GDM1 (cell line): ENCODE measurements at places on chromosomes 2 and 18.

DNA sequence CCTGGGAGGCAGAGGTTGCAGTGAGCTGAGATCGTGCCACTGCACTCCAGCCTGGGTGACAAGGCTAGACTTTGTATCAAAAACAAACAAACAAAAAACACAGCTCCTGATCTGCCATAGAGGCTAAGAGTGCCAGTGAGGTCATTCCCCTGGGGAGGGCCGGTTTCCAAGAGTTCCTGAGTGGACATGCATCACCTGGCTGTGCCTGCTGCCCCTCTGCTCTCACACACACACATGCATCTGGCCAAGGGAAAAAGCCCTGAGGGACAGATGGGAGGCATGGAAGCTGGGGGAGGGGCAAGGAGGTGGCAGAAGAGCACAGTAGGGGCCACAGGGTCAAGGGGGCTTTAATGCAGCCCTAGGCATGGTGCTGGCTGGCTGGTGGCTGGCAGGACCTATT, 60.4 kb downstream of the ZBTB7C start:
- DNase-seq = no peak

- no peak for DNase-seq
Measured at GRCh38 chr2:101980368-101980767, 11.4 kb upstream of the IL1R2 start.

DNA sequence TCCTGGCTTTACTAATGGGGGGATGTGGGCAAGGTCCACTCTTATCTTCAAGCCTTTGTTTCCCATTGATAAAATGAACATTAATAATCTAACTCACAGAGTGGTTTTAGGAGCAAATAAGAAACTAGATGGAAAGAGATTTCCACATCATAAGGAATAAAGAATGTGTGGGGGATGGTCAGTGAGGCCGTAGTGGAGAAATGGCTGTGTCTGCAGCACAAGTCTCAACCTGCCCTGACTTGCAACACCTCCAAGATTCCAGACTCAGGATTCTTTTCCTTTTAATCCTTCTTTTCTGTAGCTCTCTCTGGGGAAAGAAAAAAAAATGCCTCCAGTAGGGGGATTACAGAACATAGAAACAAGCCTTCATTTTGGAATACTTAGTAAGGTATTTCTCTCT, 124.2 kb upstream of the MEX3C start:
- DNase-seq = no peak

DNA sequence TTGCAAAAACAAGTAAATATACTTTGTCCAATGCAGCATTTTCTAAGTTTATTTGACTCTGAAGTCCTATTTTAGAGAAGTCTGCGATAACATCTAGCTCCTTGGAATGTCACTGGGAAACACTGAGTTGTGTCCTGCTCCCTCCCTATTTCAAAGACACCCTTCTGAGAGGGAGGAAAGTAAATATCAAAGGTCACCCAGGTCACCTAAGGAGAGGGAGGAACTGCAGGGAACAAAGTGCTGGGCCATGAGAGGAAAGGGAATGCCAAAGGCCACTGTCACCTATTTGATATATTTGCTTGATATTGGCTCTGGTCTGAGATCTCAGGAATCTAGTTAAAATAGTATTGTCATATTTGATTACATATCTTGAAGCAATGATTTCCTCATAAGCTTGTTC, 201.3 kb downstream of the GCA start:
- DNase-seq = no peak

GRCh38 chr2:70456585-70457495, 96.8 kb downstream of the TGFA start:
- no peak for DNase-seq

DNA sequence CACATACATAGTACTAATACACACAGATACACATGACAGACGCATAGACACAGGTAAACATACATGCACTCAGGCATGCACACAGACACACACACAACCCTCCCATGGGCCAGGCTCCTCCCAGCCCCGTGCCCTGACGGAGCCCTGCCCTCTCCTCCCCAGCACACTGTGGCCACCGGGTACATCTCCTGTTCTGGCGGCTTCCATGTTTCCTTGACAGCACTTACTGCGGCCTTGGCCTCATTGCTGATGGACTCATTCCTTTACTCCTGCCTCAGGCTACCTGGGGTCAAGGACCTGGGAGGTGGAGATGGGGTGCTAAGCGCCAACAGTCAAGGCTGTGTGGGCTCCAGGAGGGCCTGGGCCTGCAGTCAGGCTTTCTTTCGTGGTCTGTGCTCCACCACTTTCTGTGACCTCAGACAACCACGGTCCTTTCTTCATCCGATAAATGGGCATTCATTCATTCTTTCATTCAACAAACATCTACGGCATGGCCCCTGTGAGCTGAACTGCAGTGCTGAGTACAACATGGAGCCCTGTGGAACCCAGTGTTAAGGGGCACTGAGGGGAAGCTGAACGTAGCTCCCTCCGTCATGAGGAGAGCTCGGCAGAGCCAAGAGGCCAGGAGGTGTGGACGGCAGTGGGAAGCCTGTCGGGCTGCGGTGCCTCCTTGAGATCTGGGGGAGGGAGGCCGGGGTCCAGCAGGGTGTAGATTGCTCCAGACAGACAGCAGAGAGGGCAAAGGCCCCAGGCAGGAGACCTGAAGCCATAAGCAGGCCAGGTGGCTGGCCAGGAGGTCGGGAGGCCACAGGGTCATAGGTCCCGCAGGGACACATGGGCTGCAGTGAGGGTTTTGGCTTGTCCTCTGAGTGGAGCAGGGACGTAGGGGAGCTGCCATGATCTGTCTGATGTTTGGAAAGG, 190.4 kb upstream of the HDAC4 start:
- DNase-seq = no peak

- DNase-seq = no peak
Measured at GRCh38 chr2:134206573-134206972, 47.3 kb upstream of the MGAT5 start.

GRCh38 chr2:202429164-202429980, 53.2 kb downstream of the BMPR2 start:
- no peak for DNase-seq

- no peak for DNase-seq
Measured at GRCh38 chr2:88097891-88098557, 29.8 kb downstream of the FABP1 start.

DNA sequence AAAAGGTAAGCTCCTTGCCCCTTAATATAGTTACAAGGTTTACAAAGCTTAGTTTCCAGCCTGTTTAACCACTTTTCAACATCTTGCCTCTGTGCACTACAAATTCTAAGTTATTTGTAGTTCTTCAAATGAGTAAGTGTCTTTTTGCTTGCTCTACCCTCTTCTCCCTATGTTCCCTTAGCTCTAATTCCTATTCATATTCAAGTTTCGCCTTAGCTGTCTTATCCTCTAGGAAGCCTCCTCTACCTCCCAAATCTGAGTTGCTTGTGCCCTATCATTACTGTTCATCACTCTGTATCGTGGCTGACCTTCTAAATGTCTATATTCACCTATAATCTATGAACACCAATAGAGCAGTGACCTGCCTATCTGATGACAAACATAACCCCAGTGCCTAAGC, 25.3 kb downstream of the NRXN1 start:
- DNase-seq = no peak

DNA sequence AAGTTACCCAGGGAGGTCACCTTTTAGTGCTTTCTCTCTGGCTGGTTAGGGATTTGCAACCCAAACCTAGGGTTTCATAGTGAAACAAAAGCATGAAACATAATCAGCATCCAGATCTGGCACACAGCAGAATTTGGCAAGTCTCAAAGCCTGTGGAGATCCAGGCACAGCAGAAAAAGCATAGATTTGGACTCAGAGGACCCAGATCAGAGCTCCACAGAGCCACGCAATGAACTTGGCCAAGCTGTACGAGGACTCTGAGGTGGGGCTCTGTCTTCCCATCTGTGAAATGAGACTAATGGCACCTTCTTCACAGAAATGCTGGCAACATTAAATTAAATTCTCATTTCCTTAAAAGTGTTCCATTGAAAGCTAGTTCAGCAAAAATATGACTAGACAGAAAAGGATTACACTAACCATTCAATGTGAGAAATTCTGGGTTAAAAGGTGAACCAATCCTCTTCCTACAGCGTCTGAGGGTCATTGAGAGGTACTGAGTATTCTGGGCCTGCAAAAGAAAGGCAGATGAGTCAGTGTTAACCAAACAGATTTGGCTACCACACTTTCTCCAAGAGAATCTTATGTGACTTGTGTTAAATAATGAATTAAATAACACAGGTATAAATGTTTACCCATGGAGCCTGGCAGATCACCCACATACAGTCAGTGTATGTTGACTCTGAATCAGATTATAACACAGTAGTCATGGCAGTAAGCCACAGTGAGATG, 266.3 kb downstream of the MREG start:
- DNase-seq = no peak

DNA sequence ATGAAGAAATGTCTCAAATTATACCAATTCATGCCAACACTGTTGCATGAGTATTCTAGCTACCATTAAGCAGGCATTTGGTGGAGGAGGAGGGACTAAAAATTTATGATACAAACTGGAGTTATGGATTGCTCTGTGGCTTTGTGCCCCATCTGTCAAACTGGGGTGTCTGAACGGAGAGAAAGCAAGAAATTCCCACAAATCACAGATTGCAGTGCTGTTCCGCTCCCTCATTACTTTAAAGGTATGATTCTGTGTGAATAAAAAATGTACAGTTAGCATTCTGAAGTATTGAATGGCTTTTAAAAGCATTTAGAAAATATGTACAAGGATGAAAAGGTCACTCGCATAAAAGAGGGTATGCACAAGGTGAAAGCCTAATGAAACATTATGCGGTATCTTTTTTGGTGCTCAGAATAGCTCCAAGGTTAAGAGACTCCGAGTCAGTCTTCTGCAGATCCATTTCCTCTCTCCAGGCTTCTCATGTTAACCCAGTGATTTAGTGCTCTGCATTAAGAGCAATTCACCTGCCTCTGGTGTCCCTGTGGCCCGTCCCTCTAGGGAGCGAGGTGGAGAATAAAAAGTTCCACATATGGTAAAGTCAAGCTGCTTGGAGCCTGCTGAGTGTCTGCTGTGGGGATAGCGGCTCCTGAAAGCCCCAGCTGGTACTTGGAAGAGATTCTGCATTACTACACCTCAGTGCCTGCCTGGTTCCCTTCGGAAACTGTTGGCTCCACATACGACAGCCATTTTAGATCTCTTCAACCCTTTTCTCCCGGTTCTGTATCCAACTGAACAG, 184.2 kb downstream of the ZNF521 start:
- no peak for DNase-seq

DNA sequence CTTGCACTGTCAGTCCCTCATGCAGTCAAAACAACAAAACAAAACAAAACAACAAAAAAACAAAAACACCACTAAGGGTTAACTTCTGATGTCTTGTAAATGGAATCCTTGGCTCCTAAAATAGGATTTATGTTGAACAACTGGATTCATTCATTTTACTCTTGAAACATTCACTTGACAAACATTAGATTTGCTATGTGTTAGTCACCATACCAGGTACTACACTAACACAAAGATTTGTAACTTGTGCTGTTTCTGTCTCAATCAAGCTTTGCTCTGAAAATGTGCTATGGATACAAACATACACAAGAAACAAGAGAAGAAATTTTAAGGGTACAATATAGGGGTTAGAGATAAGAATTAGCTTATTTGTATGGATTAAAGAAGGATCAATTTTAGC, 812.8 kb downstream of the LRP1B start:
- DNase-seq = no peak
